ENCODE measurements at places on chromosomes 4 and X. TPM values are rescaled to one million over a fixed set of nuclear protein-coding genes. Genes with fewer than 3 reads are reported as not detected.

GRCh38 chr4:73844806-73845205 lies 8.3 kb upstream of the PF4V1 start:
- no peak for DNase-seq

DNA sequence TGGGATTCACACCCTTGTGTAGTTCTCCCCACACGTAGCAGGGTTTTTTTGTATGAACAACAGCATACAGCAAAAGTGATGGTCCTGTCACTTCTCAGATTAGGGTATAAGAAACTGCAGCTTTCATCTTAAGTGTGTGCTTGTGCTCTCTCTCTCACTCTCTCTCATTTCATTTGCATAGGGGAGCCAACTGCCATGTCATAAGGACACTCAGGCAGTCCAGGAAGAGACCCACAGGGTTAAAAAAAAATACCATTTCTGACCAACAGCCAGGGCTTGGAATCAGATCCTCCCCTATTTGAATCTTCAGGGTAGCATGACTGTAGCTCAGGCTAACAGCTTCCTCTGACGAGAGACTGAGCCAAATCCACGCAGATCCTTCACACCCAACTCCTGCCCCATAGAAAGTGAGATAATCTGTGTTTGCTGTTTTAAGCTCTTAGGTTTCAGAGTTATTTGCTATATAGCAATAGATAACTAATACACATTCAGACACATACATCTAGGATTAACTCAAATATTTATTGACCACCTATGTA lies 331.2 kb downstream of the PAPSS1 start:
- DNase-seq: no peak

Gene NPY2R
- not detected for total RNA-seq

Gene FOXR2
- not detected for total RNA-seq

GRCh38 chr4:22869235-22869634 lies 176.5 kb downstream of the GBA3 start:
- DNase-seq: no peak

DNA sequence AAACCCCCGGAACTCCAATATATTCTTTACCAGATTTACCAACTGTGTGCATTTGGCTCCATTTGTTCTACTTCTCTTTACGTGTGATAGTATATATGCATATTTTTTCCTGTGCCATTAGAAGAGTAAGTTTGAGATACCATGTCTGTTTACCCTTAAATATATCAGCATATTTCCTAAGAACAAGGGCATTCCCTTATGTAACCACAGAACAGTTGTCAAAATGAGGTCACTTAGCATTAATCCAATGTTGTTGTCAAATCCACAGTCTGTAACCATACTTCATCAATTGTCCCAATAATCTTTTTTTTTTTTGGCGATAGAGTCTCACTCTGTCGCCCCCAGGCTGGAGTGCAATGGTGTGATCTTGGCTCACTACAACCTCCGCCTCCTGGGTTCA lies 55.2 kb downstream of the TBC1D14 start:
- DNase-seq: no peak

GRCh38 chr4:69748173-69748572 lies 12.2 kb downstream of the SULT1B1 start:
- no peak for DNase-seq

- DNase-seq: peak; percentile 95
Measured at GRCh38 chr4:158020734-158021346, 152.0 kb downstream of the GASK1B start.

DNA sequence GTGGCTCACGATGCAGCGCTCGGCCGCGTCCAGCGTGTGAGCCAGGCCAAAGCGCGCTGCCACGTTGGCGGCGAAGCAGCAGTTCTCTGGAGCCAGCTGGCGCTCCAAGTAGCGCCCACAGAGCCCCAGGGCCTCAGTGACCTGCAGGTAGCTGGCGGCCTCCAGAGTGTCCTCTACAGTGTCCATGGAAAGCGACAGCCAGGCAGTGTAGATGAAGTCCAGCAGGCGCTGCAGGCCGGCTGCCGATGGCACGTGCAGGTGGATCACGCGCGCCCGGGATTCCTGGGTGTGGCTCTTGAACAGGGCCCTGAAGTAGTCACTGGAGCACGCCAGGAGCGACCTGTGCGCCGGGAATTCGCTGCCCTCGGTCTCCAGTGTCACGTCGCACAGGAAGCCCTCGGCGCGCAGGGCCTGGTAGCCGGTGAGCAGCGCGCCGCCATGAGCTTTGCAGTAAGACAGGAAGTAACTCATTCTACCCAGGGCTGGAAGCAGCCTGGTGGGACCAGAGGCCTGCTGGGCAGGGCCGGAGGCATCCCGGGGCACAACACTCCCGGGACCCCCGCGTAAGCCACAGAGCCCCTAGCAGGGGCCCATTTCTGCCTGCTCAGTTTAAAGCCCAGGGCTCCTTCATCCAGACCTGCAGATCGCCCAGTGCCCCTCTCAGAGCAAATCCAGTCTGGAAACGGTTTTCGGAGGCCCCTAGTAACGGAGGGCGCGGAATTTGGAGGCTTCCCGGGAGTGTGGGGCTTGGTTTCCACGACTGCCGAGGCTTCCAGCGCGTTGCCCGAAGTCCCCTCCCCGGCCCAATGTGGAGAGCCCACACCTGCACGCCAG lies 595 bp downstream of the KLHL34 start:
- no peak for DNase-seq

DNA sequence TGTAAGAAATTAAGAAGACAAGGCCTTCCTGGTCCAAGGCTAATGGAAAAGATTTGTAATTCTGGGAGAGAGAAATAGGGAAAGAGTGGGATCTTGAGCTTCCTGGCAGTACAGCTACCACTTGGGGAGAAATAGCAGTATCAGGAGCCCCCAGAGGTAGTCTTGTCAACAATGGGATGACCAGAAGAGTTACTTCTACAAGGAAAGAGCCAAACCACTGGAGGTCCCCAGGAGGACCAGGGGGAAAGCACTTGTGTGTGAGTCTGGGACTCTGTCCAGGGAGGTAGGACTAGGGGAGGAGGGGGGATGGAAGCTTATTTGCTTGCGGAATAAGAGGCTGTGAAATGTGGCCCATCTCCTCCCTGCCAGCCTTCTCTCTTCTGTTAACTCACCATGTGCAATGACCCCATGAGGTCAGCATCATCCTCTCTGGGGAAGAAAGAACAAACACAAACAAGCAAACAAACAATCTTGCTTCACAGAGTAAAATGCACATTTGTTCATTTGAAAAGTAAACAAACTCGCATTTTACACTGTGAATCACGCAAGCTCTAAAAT lies 160.1 kb downstream of the STK32B start:
- DNase-seq: no peak

- no peak for DNase-seq
Measured at GRCh38 chr4:88908521-88908920, 148.5 kb downstream of the FAM13A start.

Gene DCAF4L1
- 0.18 TPM for total RNA-seq

GRCh38 chr4:148514041-148514440 lies 71.8 kb upstream of the NR3C2 start:
- peak; percentile 17 for DNase-seq

Gene SMIM20
- total RNA-seq: 13.6 TPM

Gene PDGFC
- 90.7 TPM for total RNA-seq

- peak; percentile 7 for DNase-seq
Measured at GRCh38 chrX:39012621-39013111, 211.4 kb downstream of the MID1IP1 start.

Gene UGT2B17
- total RNA-seq: not detected

GRCh38 chr4:20882500-20882899 lies 182.2 kb downstream of the PACRGL start:
- DNase-seq: no peak
